ENCODE measurements at places on chromosomes 12 and 14. TPM values are rescaled to one million over a fixed set of nuclear protein-coding genes. Genes with fewer than 3 reads are reported as not detected.

- no peak for DNase-seq
Observed at GRCh38 chr12:85322715-85323114, 42.7 kb downstream of the ALX1 start.

GRCh38 chr14:51185180-51185579 lies 54.9 kb upstream of the TMX1 start:
- no peak for DNase-seq

GRCh38 chr14:101552786-101553231 lies 8.5 kb upstream of the DIO3 start:
- no peak for DNase-seq

GRCh38 chr12:57224973-57225679 lies 4.4 kb upstream of the SHMT2 start:
- DNase-seq: no peak

DNA sequence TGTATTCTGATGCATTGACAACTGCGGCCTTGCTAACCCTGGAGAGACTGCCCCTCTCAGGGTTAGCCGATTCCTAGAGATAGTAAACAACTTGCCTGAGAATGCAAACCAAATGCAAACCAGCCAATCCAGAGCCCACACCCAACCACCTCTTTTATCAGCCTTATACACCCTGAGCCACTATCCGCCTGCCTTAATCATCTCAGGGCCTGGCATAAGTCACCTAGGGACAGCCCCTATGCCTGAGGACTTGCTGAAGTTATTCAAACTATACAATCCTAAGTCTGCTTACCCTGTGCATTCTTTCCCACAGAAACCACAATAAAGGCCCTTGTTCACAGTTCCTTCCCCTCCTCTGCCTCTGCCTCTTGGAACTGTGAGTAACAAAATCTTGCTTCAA lies 177.2 kb downstream of the KCNA5 start:
- DNase-seq: no peak

- DNase-seq: no peak
Observed at GRCh38 chr12:116528065-116528464, 31.1 kb upstream of the MAP1LC3B2 start.

DNA sequence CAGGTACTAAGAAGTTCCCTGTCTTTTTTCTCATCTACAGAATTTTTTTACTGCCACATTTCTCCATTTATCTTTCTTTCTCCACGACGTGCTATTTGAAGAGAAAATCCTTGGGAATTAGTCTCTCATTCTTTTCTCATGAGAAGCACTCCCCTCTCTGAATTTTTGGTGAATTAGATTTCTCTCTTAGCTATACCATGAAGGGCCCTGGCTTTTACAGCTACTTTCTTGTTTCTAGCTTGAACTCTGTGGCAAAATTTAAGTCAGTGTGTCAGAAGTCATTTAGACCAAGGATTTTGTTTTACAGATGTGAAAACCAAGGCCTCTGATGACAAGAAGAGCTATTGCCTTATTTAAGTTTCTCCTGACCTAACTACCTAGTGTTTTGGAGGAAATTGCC lies 213.1 kb downstream of the AEBP2 start:
- DNase-seq: no peak

GRCh38 chr14:35808076-35808637 lies 938 bp downstream of the RALGAPA1 start:
- no peak for DNase-seq

- DNase-seq: no peak
Observed at GRCh38 chr12:6542209-6543009, 8.1 kb downstream of the GAPDH start.

- no peak for DNase-seq
Observed at GRCh38 chr14:104799244-104800014, 1.5 kb upstream of the ZBTB42 start.

GRCh38 chr12:93245543-93245942 lies 132.2 kb upstream of the NUDT4 start:
- no peak for DNase-seq

KRT80 gene
- polyA plus RNA-seq: 1.1 TPM

DNA sequence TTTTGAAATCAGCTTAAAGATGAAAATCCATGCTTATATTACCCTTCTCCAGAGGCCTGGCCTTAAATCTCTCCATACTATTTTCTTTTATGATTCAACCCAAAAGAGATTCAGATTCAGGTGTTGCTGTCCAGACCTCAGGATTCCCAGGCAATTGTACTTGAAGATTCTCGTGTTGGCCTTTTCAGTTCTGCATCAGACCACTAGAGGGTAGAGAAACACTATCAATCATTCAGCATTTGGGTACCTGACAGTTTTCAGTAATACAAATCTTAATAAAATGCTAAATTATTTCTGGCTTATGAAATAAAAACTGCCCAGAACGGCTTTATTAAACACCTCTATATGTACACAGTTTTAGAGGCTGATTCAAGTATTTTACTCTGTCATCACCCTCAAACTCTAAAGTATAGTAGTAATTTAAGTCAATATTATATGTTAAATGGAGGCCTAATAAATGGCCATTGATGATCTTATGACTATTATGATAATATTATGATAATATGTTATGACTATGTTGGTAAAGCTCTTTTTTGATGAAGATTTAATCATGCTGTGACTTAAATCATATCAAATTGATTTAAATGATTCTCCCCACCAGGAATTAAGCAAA lies 301.1 kb downstream of the DUSP6 start:
- peak; percentile 55 for DNase-seq

DNA sequence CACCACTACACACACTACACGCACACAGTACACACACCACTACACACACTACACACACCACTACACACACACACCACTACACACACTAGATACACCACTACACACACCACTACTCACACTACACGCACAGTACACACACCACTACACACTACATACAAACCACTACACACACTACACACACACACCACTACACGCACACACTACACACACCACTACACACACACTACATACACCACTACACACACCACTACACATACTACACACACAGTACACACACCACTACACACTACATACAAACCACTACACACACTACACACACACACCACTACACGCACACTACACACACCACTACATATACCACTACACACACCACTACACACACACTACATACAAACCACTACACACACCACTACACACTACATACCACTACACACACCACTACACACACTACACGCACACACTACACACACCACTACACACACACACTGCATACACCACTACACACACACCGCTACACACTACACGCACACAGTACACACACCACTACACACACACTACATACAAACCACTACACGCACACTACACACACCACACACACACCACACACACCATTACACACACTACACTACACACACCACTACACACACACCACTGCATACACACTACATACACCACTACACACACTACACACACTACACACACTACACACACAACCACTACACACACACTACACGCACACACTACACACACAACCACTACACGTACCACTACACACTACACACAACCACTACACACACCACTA lies 11.7 kb downstream of the NOC4L start:
- no peak for DNase-seq

- no peak for DNase-seq
Observed at GRCh38 chr14:96808619-96809406, 11.6 kb downstream of the VRK1 start.

Data from left renal pelvis (tissue), 4 donors.